ENCODE measurements at places on chromosomes 2 and 18.

- no peak for DNase-seq
These were observed 6.4 kb downstream of the CELF4 start for GRCh38 chr18:37559194-37559593.

- DNase-seq, result no peak
These were observed 2.2 kb downstream of the ACSL3 start for GRCh38 chr2:222862909-222863544.

DNA sequence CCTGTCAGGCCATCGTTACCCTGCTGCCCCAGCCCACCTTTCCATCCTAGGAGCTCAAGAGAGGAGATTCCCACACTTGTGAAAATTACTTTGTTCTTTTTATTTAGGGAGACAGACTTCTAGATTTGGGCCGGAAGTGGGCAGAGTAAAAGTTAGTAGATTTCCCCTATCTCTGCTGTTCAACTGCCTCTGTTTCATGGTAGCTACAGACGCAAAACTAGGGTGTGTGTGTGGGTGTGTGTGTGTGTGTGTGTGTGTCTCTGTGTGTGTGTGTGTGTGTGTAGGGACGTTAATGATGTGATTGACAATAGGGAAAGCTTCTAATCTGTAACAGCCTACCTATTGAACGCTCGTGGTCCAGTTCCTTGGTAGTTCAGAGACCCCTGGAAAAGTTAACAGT is 438 bp downstream of the PSMA8 start:
- DNase-seq, result no peak

DNA sequence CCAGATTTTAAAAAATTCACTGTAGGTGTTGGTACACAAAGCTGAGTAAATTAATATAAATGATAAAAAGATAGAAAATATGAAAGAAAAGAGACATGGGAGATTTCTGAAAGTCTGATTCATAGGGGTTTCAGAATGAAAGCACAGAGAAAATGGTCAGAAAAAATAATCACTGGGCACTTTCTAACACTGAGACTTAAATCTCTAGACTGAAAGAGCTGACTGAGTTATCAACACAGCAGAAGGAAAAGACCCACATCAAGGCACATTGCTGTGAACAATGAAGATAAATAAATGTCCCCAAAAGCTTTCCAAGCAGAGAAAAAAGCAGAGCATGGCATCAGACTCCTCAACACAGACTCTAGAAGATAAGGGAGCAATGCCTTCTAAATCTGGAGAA is 277.2 kb downstream of the BCL2 start:
- DNase-seq, result no peak

GRCh38 chr2:121455446-121455845 is 75.2 kb upstream of the RNU4ATAC start:
- DNase-seq, result no peak

DNA sequence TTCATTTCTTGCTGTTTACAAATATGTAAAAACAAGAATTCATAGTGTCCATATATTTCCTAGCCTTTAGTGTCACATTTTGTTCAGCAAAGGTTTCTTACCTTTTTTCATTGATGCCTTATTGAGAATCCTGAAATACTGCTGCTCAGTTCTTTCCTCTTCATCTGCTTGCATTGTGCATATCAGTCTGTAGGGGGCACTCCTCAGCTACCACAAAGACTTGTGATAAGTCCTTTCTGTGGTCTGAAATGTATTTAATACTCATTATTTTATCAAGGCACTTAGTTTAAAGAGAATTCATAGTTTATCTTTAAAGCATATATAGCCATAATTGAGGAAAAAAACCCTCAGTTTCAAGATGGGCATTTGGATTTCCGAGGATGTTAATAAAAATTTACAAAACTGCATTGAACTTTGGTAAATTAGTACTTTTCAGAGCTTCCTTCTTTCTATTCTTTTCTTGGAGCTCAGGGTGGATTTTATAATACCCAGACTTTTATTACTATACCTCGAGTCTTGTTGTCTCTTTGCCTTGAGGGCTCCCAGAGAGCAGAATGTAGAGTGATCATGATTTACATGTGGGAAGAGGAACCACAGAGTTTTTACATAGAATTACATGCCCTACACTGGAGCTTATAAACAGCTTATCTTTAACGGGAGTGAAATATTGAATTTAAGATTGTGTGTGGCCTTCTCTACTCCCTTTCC is 570.1 kb downstream of the PLCL1 start:
- no peak for DNase-seq

DNA sequence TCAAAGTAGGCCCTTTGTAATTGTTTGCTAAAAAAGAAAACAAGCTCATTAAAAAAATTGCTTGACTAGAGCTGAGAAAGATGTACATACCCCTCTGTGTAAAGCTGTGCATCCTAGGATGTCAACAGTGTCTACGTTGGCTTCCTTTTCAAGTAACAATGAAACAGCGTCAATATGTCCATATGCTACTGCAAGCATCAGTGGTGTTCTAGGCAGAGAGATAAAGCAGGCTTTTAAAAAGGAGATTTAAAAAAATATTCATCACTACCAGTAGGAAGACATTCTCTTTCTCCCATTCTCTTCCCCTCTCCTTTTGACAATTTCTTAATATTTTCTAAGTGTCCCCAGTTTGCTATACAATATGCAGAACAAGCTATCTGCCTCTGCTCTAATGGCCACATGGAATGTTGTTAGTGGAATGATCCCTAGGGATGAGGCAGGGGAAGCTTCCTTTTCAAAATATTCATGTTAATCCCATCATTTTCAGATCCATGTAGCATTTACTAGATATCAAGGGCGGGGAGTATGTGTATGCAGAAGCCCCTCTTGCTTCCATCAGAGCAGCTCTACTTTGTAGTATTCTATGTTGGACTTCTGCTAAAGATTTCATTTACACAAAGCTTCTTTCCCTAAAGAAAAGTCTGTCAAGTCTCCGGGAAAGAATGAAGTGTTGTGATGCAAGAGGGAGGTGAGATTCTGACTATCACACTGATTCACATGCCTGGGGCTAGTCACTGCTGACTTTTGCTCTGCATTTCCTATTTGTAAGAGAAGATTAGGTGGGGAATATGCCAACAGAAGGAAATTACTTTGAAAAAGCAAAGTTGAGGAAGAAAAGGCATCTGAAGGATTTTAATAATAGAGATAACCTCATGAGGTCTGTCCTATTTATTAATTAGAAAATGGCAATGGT is 81.5 kb upstream of the PGAP1 start:
- DNase-seq, result no peak

DNA sequence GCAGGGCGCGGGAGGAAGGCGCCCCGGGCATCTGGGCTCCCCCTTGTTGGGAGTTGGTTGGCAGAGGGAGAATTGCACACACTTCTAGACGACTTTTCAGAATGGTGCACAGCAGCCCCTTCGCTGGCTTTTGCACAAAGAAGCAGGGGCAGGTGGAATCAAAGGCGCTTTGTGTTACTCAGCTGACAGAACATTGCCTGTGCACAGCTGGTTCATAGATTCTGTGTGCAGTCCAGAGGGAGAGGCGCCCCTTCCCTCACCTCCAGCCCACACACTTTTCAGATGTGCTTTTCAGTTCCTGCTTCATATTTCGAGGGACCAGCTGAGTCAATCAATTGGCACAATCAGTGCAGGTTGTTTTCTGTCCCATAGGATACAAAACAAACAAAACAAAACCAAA is 348.4 kb upstream of the RAB12 start:
- DNase-seq, result no peak

DNA sequence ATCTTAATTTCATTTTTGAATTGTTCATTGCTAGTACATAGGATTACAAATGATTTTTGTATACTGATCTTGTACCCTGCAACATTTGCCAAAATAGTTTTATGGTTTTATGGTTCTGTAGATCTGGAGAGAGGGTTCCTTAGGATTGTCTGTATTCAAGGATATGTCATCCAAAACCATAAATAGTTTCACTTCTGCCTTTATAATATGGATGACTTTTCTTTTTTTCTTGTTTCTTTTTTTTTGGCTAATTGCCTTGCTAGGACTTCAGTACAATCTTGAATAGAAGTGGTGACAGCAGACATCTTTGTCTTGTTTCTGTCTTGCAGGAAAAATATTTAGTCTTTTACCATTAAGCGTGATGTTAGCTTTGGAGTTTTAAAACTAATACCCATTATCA is 383.9 kb upstream of the HS6ST1 start:
- DNase-seq, result no peak

- DNase-seq, result no peak
These were observed 483 bp upstream of the FHL2 start for GRCh38 chr2:105399207-105399861.

- no peak for DNase-seq
These were observed 9.2 kb upstream of the KYNU start for GRCh38 chr2:142868229-142868762.

DNA sequence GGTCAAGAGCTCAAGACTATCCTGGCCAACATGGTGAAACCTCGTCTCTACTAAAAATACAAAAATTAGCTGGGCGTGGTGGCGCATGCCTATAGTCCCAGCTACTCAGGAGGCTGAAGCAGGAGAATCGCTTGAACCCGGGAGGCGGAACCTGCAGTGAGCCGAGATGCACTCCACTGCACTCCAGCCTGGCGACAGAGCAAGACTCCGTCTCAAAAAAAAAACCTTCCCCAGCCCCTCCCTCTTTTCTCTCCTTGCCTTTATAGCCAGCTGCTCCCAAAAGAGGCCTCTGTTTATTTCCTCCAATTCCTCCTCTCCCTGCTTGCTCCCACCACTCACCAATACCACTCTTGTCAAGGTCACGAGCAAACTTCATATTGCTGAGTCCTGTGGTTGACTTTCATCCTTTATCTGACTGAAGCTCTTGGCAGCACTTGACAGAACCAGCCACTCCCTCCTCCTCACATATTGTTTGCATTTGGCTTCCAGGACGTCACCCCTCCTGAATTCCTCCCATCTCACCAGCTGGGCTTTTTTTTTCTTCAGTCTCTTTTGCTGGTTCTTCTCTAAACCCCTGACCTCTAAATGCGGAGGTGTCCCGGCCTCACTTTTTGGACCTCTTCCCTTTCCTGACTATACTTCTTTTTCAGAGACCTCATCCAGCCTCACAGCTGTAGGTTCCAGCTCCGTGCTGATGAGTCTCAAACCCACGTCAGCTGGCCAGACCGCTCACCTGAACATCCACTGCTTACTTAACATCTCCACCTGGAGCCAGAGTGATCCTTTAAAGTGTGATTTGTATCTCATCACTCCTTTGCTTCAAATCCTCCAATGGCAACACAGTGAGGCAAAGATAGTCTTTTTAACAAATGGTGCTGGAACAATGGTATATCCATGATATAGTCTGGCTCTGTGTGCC is 84.6 kb upstream of the CAB39 start:
- DNase-seq, result no peak

GRCh38 chr2:240392084-240392947 is 43.1 kb upstream of the GPC1 start:
- no peak for DNase-seq

DNA sequence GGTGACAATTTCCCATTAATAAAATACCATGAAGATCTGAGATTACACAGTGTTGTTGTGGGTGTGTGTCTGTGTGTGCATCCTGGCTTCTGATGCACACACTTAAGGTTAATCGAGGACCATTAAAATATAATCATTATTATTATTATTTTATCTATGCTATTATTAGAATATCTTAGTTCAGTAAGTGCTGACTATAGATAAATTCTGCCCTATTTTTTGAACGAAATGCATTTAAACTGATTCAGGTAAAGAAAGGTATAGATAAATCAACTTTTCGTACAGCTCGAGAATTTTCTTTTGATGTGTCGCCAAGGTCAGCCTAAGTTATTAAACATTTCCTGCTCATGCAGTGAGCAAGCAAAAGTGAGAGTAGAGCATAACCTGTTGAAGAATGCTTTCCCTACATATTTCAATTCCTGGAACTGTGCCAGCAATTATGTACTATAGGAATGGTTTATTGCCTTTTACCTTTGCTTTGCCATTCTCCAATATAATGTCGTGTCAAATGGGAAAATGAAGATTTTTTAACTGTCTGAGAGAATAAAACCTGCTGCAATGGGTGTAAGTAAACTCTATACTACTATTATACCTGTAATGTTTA is 25.8 kb downstream of the KCNJ3 start:
- DNase-seq, result no peak

GRCh38 chr18:72847771-72848170 is 20.0 kb downstream of the NETO1 start:
- no peak for DNase-seq

GRCh38 chr2:74525717-74526648 is at the start of gene DQX1:
TSS of gene DQX1 (minus strand) at chr2:74526231. CDS start at chr2:74525729, 502 bp downstream.
- no peak for DNase-seq

GRCh38 chr2:14552818-14553217 is 79.7 kb upstream of the LRATD1 start:
- DNase-seq, result no peak

DNA sequence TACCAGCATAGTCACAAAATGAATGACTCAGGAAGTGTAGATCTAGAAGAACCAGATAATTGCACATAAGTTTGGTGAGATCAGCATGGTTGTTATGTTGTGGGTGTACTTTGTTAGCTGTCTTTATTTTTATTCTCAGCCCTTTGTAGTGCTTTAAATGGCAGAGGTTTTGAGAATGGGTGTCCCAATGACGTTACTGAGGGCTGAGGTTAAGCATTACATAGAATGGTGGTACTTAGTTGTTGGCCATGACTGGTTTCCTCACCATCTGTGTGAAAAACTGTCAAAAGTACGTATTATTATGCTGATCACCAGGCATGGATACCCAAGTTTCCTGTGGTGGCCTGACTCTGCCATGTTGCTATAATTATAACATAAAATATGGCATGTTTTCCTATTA is 165.8 kb downstream of the UBE2E3 start:
- no peak for DNase-seq

- DNase-seq, result no peak
These were observed 171.0 kb downstream of the ANAPC1 start for GRCh38 chr2:111712940-111713515.

- no peak for DNase-seq
These were observed 187.1 kb downstream of the TCF4 start for GRCh38 chr18:55400590-55401541.

DNA sequence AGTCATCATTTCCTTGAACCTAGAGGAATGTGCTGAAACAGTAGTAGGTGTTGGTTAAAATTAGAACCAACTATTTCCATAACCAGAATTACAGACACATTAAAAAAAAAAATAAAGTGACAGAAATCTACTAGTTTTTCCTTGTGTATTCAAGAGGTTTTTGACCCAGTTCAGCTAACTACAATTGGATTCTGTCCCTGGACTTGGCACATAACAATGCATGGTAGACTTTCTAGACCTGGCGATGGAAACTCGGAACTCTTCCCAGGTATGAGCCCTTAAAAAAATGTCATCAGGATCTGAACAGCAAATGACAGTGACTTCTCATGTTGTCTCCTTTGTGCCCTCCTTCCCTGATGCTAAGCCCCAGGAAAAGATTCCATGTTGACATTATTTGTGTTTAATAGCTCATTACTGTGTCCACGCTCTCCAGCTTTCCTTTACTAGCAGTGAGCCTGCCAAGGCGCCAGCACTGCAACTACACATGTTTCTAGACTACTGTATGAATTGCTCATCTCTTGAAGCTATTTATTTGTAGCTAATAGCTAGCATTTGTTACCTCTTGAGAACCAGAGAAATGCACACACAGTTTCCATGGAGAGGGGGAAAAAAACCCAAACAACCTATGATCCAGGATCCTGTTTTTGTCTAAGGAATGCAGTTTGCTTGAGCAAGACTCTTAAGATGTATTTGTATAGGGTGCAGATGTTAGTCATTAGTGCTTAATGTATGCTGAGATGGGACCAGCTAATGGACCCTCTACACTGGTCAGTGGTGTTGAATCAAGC is 148.5 kb downstream of the FMNL2 start:
- no peak for DNase-seq

GRCh38 chr2:218146056-218146455 is 20.2 kb downstream of the CXCR2 start:
- no peak for DNase-seq

- DNase-seq, result no peak
These were observed 34.0 kb downstream of the EPAS1 start for GRCh38 chr2:46331109-46331766.

Measured in NCI-H446 treated with DMSO at 0.1 percent for 48 hours (cell line).